ENCODE measurements at places on chromosomes 7 and 10. TPM values are rescaled to one million over a fixed set of nuclear protein-coding genes. Genes with fewer than 3 reads are reported as not detected.

Gene BHLHA15
- total RNA-seq, result not detected

DNA sequence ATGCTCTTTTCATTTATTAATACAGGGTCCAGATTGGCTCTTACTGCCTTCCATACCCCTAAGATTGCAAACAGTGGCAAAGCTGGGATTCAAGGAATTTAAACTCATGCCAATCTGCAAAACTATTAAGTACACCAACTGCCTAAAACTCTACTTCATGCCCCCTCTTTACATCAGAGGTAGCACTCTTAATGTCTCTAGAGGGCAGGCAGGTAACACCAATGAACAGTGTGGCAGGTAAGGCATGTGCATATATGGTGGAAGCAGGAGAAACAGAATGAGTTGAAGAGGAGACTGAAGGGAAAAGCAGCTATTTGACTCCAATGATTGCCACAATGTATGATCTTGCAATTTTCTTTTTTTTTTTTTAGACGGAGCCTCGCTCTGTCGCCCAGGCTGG is 156.7 kb downstream of the BTAF1 start:
- no peak overlapping the region for H3K27ac ChIP-seq
- no peaks in the 10 kb centered on the region for H3K27me3 ChIP-seq
- H3K4me3 ChIP-seq, result no peak overlapping the region
- H3K4me1 ChIP-seq, result no peaks in the 10 kb centered on the region
- H3K36me3 ChIP-seq, result peaks cover 9% of the 10 kb centered on the region

Gene SUN3
- total RNA-seq, result not detected

Gene VAX1
- not detected for total RNA-seq

DNA sequence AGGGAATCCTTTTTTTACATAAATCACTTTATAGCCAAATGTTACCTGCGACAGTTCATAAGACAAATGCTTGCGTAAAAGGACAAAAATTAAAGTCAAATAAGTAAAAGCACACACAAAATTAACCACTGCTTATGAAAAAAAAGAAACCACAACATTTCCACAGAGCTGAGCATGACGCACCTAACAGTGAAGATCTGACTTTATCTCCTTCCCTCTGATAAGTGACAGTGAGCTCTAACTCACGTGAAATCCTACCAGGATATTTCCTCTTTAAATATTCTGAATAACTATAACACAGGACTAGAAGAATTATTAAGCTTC is 225.5 kb downstream of the SFMBT2 start:
- peaks cover 9% of the 10 kb centered on the region for H3K4me1 ChIP-seq
- no peak for DNase-seq
- H3K4me3 ChIP-seq, result no peak overlapping the region

Gene MYO3A
- not detected for total RNA-seq

DNA sequence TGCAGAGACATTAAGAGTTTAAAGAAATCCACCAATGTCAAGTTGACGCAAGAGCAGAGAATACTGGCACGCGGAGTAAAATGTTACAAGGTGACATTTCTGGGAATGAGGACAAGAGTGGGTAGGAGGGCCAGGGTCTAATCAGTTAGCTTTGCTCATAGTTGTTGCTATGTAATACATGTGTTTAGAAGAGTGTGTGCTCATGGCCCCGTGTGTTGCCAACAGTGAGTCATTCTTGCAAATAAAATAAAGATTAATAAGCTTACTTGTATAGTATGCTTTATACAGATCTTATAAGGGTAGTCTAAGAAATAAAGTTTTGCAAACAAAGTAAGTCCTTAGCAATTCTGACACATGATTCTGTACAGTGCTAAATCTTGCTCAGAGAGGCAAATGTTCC is 64.5 kb downstream of the DNMBP start:
- DNase-seq, result no peak
- H3K27ac ChIP-seq, result no peak overlapping the region
- H3K36me3 ChIP-seq, result no peaks in the 10 kb centered on the region
- no peaks in the 10 kb centered on the region for H3K27me3 ChIP-seq
- no peaks in the 10 kb centered on the region for H3K4me1 ChIP-seq
- no peak overlapping the region for H3K4me3 ChIP-seq

DNA sequence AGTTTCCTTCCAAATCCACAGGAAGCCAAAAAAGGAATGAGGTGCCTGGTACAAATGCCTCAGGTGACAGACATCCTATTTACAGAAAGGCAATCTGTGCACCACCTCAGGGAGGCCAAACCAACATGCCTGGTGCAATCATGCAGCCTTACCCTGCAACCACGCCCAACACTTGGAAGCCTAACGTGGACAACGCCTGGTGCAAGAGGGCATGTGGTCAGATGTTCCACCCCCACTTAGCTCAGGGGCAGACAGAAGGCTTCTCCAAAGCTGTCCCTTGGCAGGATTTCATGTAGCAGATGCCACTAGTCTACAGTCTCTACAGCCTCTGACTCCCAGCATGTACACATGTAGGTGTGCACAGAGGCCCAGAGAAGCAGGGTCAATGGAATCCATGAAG is 89.5 kb downstream of the KCNMA1 start:
- H3K27me3 ChIP-seq, result peaks cover 6% of the 10 kb centered on the region
- no peak for DNase-seq
- H3K36me3 ChIP-seq, result no peaks in the 10 kb centered on the region
- no peaks in the 10 kb centered on the region for H3K4me1 ChIP-seq
- H3K4me3 ChIP-seq, result no peak overlapping the region
- H3K27ac ChIP-seq, result no peak overlapping the region

GRCh38 chr7:137747359-137748031 is 99.3 kb downstream of the DGKI start:
- no peak overlapping the region for H3K27ac ChIP-seq
- H3K4me3 ChIP-seq, result no peak overlapping the region
- no peaks in the 10 kb centered on the region for H3K36me3 ChIP-seq
- H3K4me1 ChIP-seq, result no peaks in the 10 kb centered on the region
- no peak for DNase-seq
- H3K27me3 ChIP-seq, result no peaks in the 10 kb centered on the region

DNA sequence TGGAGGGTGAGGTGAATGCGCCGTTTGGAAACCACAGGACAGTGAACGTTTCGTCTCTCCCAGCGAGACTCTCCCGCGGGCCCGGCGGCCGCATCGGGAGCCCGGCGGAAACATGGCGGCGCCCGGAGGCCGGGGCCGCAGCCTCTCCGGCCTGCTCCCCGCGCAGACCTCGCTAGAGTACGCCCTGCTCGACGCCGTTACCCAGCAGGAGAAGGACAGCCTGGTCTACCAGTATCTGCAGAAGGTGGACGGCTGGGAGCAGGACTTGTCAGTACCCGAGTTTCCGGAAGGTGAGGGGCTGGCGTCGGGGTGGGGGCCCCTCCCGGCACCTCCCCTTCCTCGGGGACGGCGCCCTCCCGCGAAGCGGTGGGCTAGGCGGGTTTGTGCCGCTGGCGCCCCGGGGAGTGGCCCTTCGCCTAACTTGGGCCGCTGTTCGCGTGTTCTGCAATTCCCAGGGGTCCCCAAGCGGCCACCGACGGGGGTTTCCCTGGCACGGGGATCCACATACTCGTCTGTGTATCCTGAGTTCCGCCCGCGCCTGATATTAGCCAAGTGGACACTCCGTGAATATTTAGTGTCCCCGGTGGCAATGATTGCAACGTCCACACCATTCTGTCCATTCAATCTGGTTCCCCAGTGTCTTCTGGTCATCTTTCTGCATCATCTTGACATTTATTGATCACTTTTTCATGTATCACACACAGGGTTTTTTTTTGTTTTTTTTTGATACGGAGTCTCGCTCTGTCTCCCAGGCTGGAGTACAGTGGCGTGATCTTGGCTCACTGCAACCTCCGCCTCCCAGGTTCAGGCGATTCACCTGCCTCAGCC is 514 bp downstream of the NHLRC2 start:
- H3K36me3 ChIP-seq, result peaks cover 11% of the 10 kb centered on the region
- no peak for DNase-seq
- peak overlapping the region; percentile 51 for H3K27ac ChIP-seq
- peaks cover 23% of the 10 kb centered on the region for H3K4me1 ChIP-seq

Gene UBTD1
- total RNA-seq, result 0.80 TPM
